ENCODE measurements at places on chromosomes 5 and 9.

DNA sequence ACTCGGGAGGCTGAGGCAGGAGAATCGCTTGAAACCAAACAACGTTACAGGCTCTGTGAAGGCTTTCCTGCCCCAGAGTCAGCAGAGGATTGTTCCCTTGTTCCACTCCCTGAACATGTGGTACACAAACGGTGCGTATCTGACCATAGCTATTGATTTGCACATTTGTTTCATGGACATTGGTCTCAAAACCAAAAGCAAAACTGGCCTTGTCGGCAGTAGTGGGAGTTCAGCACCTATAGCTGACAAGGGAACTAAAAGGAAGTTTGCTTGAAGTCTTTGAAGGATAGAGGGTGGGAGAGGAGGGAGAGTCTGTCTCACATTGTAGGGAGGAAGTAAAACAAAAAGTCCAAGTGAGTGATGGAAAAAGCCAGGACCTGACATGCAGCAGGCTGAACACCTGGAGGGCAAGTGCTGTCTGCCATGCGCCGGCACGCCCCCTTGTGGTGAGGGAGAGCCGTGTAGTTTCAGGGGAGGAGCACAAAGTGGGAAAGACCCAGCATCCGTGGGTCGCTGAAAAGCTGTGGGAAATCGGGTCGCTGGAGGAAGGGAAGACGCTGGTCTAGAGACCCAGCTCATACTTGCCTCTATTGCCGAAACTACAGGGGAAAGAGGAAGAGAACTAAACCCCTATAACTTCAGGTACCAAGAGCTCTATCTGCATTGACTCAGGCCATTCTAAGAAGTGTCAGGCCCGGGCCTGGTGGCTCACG lies 58.0 kb downstream of the RAD23B start:
- peak; percentile 57 for DNase-seq

GRCh38 chr5:58770136-58770535 lies 187.3 kb downstream of the RAB3C start:
- no peak for DNase-seq

GRCh38 chr5:139820130-139820529 lies 24.5 kb downstream of the PSD2 start:
- DNase-seq = no peak

GRCh38 chr9:120636194-120636957 lies 56.4 kb upstream of the CDK5RAP2 start:
- no peak for DNase-seq

- DNase-seq = no peak
These were observed 87.7 kb downstream of the FOCAD start for GRCh38 chr9:20771729-20772128.

DNA sequence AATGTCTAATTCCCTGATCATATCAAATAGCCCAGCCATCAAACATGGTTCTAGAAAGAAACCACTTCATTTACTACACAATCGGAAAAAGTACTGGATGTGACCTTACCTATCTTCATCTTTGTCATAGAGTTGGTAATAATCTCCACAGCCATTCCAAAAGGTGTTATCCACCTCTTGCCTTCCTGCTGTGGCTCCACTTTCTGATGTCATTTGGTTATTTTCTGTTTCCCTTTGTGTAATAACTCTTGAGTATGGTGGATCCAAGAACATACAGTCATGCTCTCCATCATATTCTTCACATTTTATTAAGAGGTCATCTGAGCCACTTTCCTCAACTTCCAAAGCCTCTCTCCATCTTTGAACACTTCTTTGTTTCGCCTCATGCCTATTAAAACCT lies 31.7 kb downstream of the PJA2 start:
- no peak for DNase-seq

GRCh38 chr5:177195307-177195952 lies 61.9 kb downstream of the NSD1 start:
- no peak for DNase-seq

- no peak for DNase-seq
These were observed 17.7 kb downstream of the SLC28A3 start for GRCh38 chr9:84322828-84323227.

DNA sequence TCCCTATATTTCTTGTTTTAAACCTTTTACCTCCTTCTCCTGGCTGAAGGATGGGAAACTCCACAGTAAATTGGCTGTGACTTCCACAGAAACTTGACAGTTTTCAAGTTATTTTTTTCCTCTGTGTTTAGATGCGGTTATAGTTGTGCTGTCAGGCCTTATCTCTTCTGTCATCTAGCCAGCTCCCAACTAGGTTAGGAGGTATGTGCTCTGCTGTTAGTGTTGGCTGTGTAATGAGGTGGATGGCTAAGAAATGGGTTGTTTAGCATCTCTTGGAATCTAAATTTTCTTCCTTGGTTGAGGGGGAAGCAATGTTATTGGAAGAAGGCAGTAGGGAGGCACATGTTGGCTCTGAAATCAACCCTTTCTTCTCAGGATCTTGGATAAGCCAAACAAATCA lies 149.9 kb upstream of the RUSC2 start:
- DNase-seq = no peak
